PC-3 (cell line): ENCODE measurements at places on chromosomes 4 and X. TPM values are rescaled to one million over a fixed set of nuclear protein-coding genes. Genes with fewer than 3 reads are reported as not detected.

The GAGE1 gene
- total RNA-seq, result not detected in 2 replicates

The ETFDH gene
- total RNA-seq, result 22.4 and 23.8 TPM in 2 replicates

The WFS1 gene
- 35.7 and 45.5 TPM in 2 replicates for total RNA-seq

The PWWP3B gene
- 0.07 TPM in 1 of 2 replicates, not detected in the other for total RNA-seq

The CCDC149 gene
- 5.9 and 7.9 TPM in 2 replicates for total RNA-seq

The INTS6L gene
- total RNA-seq, result 4.1 and 4.7 TPM in 2 replicates

The SLC6A14 gene
- total RNA-seq, result 0.07 TPM in 1 of 2 replicates, not detected in the other

The ZCCHC18 gene
- 0.23 and 5.8 TPM in 2 replicates for total RNA-seq

The MAGEE2 gene
- not detected in 2 replicates for total RNA-seq

The AKAP4 gene
- total RNA-seq, result not detected in 2 replicates

The TBX22 gene
- total RNA-seq, result not detected in 2 replicates

The SPANXC gene
- total RNA-seq, result not detected in 2 replicates

The HSFX3 gene
- not detected in 2 replicates for total RNA-seq

The ZAR1 gene
- total RNA-seq, result not detected in 2 replicates

The HSFX1 gene
- total RNA-seq, result 0.11 TPM in 1 of 2 replicates, not detected in the other

The HPSE gene
- 4.2 and 9.1 TPM in 2 replicates for total RNA-seq

The KIAA1210 gene
- total RNA-seq, result 0.07 and 0.12 TPM in 2 replicates
